Hematopoietic multipotent progenitor cell (in vitro differentiated cells): ENCODE measurements at places on chromosomes 5 and 9.

DNA sequence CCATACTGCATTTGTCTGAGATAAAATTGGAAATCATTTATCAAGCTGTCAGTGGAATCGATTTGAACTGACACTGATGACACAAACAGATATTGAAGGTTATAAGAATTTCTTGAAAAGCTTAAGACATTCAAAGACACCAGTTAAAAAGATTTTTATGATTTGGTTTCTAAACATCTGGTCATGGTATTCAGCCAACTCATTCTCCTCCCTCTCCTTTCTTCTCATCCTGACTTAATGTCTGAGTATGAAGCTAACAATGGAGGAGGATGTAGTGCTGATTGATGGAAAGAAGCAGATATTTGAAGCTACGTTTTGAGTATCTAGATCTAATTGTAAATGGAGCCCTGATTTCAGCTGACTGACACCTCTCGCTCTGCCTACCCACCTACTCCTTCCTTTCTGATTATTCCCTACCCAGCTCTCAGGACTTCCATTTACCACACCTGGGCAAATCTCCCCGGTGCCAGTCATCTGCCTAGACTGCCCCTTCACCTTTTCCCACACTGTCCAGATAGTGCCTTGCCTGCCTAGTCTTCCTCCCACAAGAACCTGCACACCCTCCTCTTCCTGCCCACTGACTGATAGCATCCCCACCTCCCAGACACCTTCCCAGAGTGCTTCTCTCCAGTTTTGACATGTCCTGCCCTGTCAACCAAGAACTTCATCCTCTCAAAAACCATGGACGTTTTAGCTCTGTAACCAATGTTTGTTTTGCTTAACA lies 20.7 kb upstream of the LIFR start:
- DNase-seq, result no peak

DNA sequence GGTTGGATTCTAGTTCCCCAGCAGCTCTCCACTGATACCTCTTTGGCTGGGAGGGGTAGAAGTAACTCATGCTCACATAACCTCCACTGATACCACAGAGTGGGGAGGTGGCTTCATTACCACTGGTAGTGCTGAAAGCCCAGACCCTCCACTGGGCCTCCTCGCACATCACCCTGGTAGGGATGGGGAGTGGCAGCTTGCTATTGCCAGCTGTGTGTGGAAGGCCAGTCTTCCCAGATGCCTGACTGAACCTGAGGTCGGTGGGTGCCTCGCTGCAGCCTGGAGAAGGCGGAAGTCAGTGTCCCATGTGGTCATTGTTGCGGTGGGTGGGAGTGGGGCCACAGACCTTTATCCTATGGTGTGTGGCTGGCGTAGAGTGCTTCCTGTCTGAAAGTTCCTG lies 138.0 kb downstream of the TAF11L14 start:
- DNase-seq, result no peak

- no peak for DNase-seq
Observed at GRCh38 chr5:136638084-136638483, 272.7 kb upstream of the TRPC7 start.

- no peak for DNase-seq
Observed at GRCh38 chr9:21450733-21451394, 10.6 kb downstream of the IFNA1 start.

GRCh38 chr5:14187157-14187556 lies 44.0 kb downstream of the TRIO start:
- no peak for DNase-seq

GRCh38 chr9:113403646-113404045 lies 2.6 kb upstream of the ALAD start:
- DNase-seq, result no peak

DNA sequence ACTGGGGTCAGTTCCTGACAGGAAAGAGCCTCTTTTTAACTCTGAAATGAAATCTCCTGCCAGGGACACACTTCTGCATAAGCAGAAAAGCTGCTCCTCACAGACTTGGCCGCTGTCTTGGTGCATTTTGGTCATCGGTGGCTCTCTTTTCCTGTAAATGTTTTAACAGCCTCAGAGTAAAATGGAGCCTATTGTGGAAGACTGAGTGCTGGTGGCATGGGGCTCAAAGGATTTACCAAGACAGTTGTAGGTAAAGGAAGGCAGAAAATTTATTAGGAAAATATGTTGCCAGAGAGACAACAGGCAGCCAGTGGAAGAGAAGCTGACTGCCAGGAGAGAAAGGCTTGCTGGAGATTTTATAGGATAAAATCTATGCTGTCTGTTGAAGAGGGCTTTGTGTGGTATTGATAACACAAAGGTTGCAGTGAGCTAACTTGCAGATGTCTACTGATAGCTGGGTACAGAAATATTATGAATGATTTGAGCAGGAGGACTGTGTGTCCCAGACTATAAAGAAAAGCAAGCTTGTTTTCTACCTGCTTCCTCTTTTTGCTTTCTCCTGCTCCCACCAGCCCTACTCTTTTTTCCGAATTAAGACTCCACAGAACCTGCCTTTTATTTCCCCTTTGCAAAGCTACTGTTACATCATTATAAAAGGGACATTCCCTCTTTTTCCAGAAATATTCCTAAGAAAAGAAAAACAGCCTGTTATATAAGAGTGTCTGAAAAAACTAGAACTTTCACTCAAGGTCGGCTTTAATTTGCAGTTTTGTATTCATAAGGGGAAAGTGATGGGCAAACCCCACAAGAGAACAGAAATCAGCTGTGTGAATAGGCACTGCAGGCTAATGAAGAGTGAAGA lies 27.9 kb upstream of the IFNA14 start:
- peak; percentile 34 for DNase-seq

DNA sequence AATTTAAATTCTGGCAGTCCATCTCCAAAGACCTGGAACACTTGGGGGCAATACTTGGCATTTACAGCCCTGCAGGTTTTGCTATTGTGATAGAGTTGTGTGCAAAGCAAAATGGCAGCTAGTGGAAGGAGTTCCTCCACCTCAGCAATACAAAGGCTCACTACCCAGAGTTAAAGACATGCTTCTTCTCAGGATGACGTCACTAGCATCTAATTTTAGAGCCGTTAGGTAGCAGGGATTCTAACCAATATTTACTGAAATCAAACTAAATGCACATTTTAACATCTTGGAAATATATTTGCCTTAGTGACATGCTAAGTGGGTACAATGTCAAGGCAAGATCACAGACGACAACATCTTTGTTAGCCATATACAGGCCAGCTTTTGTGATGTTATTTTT lies 261.6 kb downstream of the MAN2A1 start:
- no peak for DNase-seq

- DNase-seq, result no peak
Observed at GRCh38 chr5:15266229-15266628, 233.8 kb upstream of the FBXL7 start.

DNA sequence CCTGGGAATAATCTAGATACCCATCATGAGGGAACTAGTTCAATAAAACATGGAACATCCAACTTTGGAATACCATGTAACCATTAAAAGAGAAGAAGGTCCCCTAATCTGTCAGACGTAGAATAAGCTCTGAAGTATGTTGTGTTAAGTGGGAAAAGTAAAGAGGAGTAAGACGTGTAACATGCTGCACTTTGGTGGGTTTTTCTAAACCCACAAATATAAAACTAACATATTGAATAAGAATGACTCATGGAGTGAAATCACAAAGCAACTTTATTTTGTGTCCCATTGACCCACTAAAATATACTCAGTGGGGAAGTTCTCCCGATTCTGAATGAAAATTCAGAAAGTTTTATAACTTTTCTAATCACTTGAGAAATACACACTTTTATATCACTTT lies 67.9 kb upstream of the PIK3R1 start:
- no peak for DNase-seq

- no peak for DNase-seq
Observed at GRCh38 chr9:100673249-100673648, 95.4 kb downstream of the CAVIN4 start.

GRCh38 chr9:29799227-29799626 lies 2225.9 kb upstream of the C9orf72 start:
- DNase-seq, result no peak

GRCh38 chr9:630817-631216 lies 210.7 kb upstream of the DMRT1 start:
- no peak for DNase-seq

DNA sequence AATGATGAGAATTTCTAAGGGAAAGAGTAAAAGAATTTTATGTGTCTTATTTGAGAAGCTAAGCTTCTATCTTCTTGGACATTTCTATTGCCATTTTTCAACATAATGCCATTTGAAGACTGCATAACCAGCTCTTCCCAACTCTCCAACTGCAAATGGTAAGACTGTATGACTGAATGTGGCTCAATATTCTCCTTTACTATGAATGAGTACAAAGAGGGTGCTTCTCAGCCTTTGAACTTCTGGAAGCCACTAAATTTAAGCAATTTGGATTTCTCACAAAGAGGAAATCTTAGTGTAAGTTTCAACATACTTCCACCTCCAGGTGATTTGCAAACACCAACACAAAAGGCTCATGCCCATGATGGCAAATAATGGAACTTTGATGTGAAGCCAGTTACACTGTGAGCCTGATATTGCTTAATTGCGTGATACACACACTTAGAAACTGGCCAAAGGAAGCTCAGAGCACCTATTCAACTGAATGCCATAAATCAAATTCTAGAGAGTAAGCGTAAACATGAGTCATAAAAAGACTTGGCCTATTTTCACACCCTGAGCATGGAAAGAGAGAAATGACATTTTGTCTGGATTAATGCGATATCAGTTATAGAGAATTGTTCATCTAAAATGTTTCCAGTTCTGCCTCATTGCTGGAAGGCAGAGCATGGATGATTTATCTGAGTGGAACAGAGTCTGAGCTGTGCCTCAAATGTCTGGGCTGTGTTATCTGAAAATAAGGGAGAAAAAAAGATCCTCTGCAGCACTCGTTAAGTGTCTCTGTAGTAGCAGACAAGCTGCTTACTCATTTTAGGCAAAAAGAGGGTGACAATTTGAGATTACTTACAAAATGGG lies 145.3 kb downstream of the PLK2 start:
- DNase-seq, result no peak

DNA sequence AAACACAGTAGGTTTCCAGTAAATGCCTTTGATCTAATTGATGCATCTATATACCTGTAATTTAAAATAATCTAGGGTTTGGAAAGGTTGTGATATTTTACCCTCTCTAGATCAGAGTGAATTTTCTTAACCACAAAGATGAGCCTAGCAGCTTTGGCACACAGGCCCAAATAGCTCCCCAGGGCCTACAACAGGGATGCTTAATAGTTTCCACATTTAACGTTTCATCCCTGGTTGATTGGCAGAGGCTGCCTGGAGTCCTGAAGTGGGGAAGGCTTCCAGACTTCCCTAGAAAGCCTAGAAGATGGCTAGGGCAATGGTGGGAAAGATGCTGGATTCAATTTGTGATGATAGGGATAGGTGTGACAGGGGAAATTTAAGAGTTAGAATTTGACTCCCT lies 206.6 kb downstream of the NSG2 start:
- DNase-seq, result no peak

DNA sequence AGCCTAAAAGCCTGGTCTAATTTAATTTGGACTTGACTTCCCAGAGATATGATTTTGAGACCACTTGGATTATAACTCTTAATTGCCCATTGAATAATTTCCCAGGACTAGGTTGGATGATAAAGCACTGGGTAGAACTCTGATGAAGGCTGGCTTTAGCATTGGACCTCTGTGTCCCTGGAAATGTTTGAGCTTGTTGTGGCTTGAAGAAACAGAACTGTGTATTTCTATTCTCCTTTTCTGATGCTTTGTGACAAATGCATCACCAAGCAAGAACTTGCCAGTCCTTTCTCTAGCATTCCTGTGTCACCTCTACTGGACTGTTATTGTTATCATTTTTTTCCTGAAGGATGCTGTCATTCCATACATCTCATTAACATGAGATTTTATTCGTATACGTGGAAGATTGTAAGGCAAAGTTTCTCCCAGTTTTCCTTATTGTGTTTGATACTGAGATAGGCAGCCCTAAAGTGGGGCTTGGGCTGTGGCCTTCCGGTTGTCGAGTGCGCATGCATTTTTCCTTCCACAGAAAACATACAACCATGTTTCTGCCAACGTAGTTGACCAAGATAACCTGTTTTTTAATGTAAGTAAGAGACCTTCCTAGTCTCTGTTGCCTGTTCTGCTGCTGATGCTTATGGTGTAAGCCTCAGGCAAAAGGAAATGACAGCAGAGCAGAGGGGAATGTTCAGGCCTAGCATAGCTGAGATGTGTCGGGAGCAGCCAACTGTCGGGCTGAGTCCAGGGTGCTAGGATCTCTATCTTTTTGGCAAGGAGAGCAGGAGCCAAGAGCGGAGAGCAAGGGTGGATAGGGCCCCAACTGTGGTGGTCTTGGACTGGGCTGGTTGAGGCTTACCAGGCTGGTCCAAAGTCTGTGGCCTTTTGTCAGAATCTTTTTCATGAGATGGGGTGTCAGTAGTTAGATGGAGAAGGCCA lies 2.3 kb downstream of the NTRK2 start:
- no peak for DNase-seq

- no peak for DNase-seq
Observed at GRCh38 chr5:107607671-107608345, 62.9 kb downstream of the EFNA5 start.

- no peak for DNase-seq
Observed at GRCh38 chr5:76163111-76163628, 80.0 kb downstream of the SV2C start.

DNA sequence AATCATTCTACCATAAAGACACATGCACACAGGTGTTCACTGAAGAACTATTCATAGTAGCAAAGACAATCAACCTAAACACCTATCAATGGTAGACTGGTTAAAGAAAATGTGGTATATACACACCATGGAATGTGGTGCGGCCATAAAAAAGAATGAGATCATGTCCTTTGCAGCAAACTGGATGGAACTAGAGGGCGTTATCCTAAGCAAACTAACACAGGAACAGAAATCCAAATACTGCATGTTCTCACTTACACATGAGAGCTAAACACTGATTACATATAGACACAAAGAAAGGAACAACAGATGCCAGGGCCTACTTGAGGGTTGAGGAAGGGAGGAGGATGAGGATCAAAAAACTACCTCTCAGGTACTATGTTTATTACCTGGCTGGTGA lies 103.8 kb downstream of the DRD1 start:
- no peak for DNase-seq

DNA sequence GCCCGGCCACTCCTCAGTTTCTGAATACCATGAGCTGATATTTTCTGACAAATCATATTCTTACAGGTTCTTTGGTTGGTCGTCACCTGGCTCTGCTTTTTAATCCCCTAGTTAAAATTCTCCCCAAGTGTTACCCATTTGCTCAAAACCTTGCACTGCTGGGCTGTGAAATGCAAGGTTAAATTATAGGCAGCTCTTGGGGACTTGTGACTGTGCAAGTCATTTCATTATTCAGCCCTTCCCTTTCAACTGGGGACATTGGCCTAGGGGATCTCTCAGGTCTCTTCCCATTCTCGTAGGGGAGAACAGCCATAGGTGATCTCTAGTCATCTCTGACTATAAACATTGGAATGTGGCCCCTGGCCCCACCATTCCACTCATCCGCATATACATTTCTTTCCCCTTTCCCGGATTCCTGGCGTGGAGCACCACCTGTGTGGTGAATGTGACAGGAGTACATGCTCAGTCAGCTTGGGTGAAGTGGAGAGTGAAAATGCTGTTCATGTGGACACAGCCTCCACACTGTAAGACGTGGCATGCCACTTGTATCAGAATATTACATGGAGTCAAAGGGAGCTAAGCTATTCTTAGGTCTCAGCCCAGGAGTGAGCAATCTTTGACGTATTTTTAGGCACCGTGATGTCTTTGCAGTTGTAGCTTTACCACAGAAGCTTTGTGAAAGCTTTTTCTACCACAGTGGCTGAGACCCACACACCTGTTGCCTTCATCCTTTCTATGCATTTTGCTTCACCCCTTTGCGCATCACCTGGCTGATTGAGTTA lies 386.7 kb downstream of the KDM4C start:
- DNase-seq, result no peak
